Activated CD4-positive, alpha-beta T cell treated with anti-CD3 and anti-CD28 coated beads, Interleukin-2, amount 10 ng/mL, durations not matched to agents 7 days and 5 days (primary cell): ENCODE measurements at places on chromosomes 3 and 15. TPM values are rescaled to one million over a fixed set of nuclear protein-coding genes. Genes with fewer than 3 reads are reported as not detected.

The ZNF80 gene
- total RNA-seq, result 0.10 TPM

The LRTM1 gene
- not detected for total RNA-seq

The FOXL2NB gene
- total RNA-seq, result not detected

The ANXA2 gene
- 488 TPM for total RNA-seq

The ARHGEF26 gene
- total RNA-seq, result 0.06 TPM

The CSK gene
- total RNA-seq, result 315 TPM

The GPR176 gene
- total RNA-seq, result not detected

DNA sequence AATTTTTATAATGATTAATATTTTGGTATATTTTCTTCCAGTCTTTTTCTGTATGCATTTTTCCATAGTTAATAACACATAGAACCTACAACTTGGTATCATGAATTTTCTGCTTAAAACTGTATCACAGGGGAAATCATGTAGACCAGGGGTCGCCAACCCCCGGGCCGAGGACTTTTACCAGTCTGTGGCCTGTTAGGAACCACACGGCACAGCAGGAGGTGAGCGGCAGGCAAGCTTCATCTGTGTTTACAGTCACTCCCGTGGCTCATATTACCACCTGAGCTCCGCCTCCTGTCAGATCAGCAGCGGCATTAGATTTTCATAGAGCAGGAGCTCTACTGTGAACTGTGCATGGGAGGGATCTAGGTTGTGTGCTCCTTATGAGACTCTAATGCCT, 54.7 kb downstream of the RPL22L1 start:
- H3K27ac ChIP-seq, result no peak overlapping the region
- DNase-seq, result no peak
- H3K27me3 ChIP-seq, result peaks cover 3% of the 10 kb centered on the region
- no peak overlapping the region for H3K4me3 ChIP-seq
- H3K4me1 ChIP-seq, result peaks cover 5% of the 10 kb centered on the region

DNA sequence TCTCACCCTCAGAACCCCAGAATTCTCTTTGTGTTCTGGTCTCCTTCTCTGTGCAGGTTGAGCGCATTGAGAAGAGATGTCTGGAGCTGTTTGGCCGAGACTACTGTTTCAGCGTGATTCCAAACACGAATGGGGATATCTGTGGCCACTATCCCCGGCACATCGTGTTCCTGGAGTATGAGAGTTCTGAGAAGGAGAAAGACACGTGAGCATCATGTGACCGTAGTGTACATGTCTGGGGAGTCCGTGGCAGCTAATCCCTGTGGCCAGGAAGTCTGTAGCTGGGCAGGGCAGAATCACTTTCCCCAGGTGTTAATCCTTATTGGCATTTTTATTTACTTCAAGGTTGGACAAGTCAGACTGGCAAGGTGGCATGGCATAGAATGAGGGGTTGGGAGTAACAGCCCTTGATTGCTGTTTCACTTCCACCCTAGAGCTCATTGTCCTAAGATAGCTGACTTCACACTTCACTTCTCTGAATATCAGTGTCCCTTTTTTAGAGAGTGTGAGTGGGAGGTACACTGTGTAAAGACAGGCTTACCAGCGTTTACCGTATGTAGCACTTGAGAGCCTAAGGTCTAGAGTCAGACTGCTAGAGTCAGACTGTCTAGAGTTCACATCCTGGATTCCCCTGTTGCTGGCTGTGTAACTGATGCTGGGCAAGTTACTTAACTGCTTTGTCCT, 4.4 kb downstream of the MTMR14 start:
- H3K4me1 ChIP-seq, result peaks cover 24% of the 10 kb centered on the region
- DNase-seq, result no peak
- H3K4me3 ChIP-seq, result no peak overlapping the region
- peaks cover 46% of the 10 kb centered on the region for H3K36me3 ChIP-seq
- no peaks in the 10 kb centered on the region for H3K27me3 ChIP-seq

GRCh38 chr3:142259359-142259758, 34.0 kb upstream of the GK5 start:
- H3K4me3 ChIP-seq, result no peak overlapping the region
- no peak overlapping the region for H3K27ac ChIP-seq
- H3K36me3 ChIP-seq, result no peaks in the 10 kb centered on the region
- H3K27me3 ChIP-seq, result peaks cover 2% of the 10 kb centered on the region
- DNase-seq, result no peak
- H3K4me1 ChIP-seq, result no peaks in the 10 kb centered on the region

GRCh38 chr3:117150628-117151027, 441.0 kb downstream of the TUSC7 start:
- no peaks in the 10 kb centered on the region for H3K4me1 ChIP-seq
- no peaks in the 10 kb centered on the region for H3K27me3 ChIP-seq
- H3K27ac ChIP-seq, result no peak overlapping the region
- H3K36me3 ChIP-seq, result no peaks in the 10 kb centered on the region

DNA sequence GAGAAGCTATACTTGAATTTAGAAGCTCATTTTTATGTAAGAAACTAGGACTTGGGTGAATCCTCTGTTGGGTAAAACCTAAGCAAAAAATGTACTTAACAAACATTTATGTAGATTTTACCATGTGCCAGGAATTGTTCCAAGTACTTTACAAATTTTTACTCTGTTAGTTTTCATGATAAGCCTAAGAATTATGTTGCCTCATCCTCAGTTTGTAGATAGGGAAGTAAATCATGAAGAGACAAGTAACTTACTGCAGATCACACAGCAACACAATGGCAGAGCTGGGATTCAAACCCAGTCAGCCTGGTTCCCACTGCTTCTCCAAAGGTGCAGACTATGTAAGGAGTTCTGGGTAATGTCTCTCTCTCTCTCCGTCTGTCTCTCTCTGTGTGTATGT, 169.9 kb downstream of the DIPK2A start:
- no peak overlapping the region for H3K27ac ChIP-seq
- no peak overlapping the region for H3K4me3 ChIP-seq
- H3K4me1 ChIP-seq, result no peaks in the 10 kb centered on the region
- H3K36me3 ChIP-seq, result no peaks in the 10 kb centered on the region

DNA sequence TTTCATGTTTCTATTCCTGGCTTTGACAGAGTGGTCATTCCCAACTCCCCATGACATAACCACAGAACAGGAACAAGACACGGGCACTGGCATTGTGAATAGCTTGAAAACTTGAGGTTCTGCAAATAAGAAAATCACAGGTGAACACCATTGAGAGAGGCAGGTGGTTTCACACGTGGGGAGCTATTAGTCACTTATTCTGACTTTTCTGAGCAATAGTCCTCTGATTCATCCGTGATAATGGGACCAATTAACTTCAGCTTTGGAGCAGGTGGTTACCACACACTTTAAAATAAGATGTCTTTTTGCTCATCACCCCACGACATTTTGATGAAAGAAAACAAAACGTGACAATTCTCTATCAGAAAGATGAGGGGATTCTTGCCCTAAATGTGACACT, 224.7 kb downstream of the KLF13 start:
- H3K27me3 ChIP-seq, result peaks cover 4% of the 10 kb centered on the region
- H3K4me1 ChIP-seq, result no peaks in the 10 kb centered on the region
- H3K4me3 ChIP-seq, result no peak overlapping the region
- H3K36me3 ChIP-seq, result no peaks in the 10 kb centered on the region

DNA sequence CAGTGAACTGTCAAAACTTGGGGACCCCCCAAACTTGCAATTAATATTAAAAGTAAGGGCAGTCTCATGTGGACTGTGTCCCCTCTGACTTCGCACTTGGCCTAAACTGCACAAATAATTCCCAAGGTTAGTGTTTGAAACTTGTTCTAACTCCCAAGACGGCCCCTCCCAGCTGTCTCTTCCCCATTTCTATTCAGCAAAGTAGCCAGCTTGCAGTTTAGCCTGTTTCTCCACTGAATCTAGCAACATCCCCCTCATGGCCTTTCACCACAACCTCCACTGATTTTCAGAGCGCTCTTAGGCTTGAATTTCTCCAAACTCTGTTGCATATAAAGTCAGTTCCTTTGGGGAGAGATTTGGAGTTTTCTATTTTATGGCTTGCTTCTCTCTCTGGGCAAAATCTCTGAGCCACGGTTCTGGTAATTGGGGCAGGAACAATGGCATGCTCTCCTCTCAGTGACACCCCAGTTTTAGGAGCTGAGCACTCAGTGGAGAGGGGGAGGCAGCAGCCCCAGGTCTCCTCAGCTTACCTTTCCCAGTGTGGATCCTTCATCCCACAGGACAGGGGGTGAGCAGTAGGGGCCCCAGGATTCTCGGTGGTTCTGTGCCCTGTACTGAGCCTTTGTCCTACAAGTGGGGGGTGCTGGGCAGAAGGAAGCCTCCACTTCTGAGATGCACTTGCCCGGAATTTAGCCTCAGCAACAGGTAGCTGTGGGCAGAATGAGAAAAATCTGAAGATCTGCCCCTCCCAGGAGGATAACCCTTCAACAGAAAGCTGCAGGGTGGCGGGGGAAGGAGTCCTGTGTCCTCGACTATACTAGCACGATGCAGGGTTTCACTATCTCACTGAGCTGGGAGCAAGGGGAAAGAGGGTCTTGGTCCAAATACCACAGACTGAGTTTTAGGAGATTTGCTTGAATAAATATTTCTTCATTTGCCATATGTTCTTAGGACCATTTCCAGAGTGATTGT, 39.3 kb upstream of the GATA2 start:
- H3K27ac ChIP-seq, result no peak overlapping the region
- no peaks in the 10 kb centered on the region for H3K4me1 ChIP-seq
- no peak for DNase-seq

DNA sequence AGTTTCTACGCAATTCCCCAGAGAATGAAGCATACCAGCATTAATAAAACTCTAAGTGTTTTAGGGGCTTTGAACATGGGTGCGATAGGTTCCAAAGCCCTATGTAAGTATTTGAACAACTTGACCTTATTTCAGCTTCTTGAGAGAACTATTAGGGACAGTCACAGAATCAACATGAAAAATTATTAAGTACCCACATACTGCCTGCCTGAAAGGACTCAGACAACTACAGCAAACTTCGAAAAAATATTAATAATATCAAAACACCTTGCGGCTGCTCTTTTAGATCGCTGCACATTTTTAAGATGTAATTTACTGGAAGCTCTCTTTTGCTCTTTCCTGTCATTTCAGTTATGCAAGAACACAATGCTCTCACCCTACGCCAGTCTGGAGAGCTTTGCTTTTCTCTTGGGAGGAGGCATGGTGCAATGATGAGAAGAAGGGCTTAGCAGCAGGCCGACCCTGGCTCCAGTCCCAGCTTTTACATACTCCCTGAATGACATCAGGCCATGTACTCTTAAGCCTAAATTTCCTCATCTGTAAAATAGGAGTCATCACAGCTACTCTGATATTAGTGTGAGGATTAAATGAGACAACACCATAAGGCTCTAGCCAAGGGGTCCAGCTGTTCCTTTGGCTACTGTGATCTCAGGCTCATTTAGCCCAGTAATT, 640.7 kb downstream of the FHIT start:
- H3K27me3 ChIP-seq, result no peaks in the 10 kb centered on the region
- no peak overlapping the region for H3K27ac ChIP-seq
- H3K4me1 ChIP-seq, result peaks cover 5% of the 10 kb centered on the region
- DNase-seq, result no peak

GRCh38 chr15:91890614-91891013, 37.1 kb downstream of the SLCO3A1 start:
- H3K36me3 ChIP-seq, result peaks cover 22% of the 10 kb centered on the region
- no peaks in the 10 kb centered on the region for H3K27me3 ChIP-seq
- DNase-seq, result no peak
- H3K4me3 ChIP-seq, result no peak overlapping the region

DNA sequence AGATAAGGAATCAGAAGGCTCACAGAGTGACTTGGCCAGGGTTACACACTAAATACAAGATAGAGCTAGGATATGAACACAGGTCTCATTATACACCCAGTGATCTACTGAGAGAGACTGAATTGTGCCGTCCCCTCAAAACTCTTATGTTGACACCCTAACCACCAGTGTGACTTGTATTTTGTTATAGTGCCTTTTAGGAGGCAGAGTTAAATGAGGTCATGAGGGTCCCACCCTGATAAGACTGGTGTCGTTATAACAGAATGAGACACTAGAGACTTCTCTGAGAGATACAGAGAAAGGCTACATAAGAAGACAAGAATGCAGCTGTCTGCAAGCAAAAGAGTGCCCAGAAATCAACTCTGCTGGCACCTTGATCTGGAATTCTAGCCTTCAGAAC, 12.6 kb downstream of the KPNA1 start:
- H3K4me1 ChIP-seq, result peaks cover 49% of the 10 kb centered on the region
- no peak overlapping the region for H3K4me3 ChIP-seq
- H3K27ac ChIP-seq, result no peak overlapping the region
- DNase-seq, result no peak

DNA sequence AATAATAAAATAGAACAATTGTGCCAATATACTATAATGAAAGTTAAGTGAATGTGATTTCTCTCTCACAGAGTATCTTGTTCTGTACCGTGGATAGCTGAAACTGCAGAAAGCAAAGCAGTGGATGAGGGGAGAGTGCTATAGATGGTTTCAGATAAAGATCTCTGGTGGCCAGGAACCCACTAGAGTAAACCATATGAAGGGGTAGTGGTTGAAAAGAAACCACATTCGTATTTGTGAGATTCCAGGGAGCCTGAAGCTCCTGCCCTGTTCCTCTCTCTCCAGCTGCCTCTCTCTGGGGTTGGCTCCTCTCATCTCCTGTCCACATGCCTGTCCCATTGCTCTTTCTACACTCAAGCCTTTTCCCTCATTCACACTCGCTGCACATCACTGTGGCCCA, 8.9 kb downstream of the ABHD17C start:
- DNase-seq, result no peak
- H3K27me3 ChIP-seq, result peaks cover 3% of the 10 kb centered on the region
- peaks cover 2% of the 10 kb centered on the region for H3K4me1 ChIP-seq
- H3K36me3 ChIP-seq, result no peaks in the 10 kb centered on the region

- H3K27me3 ChIP-seq, result no peaks in the 10 kb centered on the region
- peaks cover 74% of the 10 kb centered on the region for H3K36me3 ChIP-seq
- DNase-seq, result no peak
- H3K4me1 ChIP-seq, result peaks cover 86% of the 10 kb centered on the region
Measured at GRCh38 chr3:156685198-156685597, 10.8 kb downstream of the TIPARP start.

DNA sequence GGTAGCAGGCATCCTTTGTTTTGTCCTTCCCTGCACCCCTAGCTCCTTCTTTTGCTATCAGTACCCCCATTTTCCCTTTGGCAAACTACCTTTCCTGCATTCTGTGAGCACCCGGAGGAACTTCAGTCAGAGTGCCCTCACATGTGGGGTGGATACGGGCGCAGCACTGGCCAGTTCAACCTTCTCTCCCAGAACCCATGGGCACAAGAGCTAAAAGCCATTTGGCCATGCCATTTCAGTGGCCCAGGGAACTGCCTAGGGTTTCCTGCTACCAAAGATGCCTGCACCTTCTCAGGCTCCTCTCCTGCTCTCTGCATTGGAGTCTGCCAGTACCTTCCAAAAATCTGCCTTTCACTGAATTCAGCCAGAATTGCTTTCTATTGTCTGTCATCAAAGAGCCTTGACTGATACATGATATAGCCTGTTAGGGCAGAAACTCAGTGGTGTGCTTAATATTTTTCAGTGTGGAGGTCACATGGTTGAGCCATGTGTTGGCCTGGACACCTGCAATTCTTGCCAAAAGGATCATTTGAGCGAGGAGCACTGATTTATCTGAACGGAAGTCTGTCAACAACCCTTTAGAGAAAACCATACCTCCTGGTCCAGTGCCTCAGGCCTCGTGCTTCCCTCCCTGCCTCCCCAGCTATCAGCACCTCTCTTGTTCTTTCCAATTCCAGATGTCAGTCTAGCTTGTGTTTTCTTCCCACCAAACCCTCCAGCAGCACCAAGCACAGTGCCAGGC, 27.0 kb upstream of the HHATL start:
- peaks cover 14% of the 10 kb centered on the region for H3K27me3 ChIP-seq
- no peak overlapping the region for H3K27ac ChIP-seq
- H3K36me3 ChIP-seq, result no peaks in the 10 kb centered on the region
- H3K4me1 ChIP-seq, result no peaks in the 10 kb centered on the region
